ENCODE measurements at places on chromosomes 2 and 18.

DNA sequence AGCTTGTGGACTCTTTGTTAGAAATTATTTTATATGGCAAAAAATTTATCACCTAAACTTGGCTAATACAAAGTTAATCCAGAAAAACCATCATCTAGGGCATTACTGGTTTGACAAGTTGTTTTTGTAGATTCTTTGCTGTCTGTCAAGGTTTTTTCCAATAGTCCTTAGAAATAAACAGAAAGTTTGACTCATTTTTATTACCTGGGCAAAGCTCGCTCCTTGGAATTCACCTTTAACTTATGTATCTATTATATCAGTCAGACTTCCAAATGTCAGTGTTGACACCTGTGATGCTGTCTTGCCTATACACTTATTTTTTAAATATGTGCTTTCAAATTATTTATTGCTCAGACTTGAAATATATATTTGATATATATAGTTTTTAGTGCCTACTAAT lies 21.7 kb downstream of the LAMA3 start:
- no peak for DNase-seq

- no peak for DNase-seq
Observed at GRCh38 chr18:75074196-75075015, 134.5 kb downstream of the PTGR3 start.

GRCh38 chr2:97011977-97012569 lies 25.7 kb upstream of the FAM178B start:
- DNase-seq = no peak

- DNase-seq = no peak
Observed at GRCh38 chr18:22493940-22494339, 76.2 kb upstream of the CTAGE1 start.

DNA sequence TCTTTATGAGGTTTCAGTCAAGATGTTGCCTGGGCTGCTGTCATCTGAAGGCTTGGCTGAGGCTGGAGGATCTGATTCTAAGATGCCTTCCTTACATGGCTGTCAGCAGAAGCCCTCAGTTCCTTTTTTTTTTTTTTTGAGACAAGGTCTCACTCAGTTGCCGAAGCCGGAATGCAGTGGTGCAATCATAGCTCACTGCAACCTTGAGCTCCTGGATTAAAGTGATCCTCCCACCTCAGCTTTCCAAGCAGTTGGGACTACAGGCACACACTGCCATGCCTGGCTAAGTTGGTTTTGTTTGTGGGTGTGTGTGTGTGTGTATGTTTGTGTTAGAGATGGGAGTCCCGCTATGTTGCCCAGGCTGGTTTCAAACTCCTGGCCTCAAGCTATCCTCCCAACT lies 13.1 kb upstream of the SLC35F5 start:
- no peak for DNase-seq

GRCh38 chr18:34758378-34758948 lies 48.4 kb downstream of the DTNA start:
- DNase-seq = no peak

DNA sequence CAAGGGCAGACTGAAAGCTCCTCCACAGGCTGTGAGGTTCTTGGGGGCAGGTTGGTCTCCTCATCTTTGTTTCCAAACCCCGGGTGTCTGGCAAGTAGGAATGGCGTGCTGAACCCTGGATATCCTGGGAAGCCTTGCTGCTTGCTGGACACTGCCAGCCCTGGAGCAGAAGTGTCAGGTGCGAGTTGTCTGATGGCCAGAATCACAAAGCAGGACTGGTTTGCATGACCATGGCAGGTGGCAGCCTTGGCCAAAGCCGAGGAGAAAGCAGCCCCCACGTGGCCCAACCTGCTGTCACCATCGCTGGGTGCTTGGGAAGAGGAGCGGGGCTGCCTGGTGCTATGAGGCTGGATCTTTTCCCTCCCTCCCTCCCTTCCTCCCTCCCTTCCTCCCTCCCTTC lies 309.5 kb upstream of the HS6ST1 start:
- DNase-seq = no peak

- no peak for DNase-seq
Observed at GRCh38 chr2:181313845-181314244, 143.3 kb upstream of the ITGA4 start.

DNA sequence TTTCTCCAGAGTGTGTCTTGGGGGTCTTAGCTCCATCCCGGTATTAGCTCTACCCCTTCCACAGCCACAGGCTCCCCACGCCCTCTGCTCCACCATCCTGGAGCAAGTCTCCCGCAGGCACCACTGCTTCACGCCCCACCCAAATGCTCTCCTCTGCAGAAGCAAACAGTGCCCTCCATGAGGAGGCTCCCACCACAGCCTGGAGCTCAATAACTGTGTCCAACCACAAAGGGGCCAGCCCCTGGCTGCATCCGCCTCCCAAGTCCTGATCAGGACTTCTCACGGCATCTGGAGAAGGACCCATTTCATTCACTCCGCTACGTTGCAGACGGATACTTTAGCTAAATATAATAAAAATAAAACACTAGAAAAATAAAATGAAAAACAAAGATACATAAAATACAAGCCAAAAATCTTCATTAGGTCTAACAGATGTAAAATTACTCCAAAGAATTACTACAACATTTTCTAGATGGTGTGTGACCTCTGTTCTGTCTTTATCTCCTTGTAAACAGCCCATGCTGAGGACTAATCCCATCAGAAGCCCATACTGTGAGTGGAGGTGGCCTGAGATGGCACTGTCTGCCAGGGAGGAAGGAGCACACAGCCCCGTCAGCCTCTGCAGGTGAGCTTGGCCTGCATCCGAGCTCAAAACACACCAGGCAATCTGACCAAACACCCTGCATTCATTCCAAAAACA lies 210.8 kb upstream of the RAB6C start:
- no peak for DNase-seq

DNA sequence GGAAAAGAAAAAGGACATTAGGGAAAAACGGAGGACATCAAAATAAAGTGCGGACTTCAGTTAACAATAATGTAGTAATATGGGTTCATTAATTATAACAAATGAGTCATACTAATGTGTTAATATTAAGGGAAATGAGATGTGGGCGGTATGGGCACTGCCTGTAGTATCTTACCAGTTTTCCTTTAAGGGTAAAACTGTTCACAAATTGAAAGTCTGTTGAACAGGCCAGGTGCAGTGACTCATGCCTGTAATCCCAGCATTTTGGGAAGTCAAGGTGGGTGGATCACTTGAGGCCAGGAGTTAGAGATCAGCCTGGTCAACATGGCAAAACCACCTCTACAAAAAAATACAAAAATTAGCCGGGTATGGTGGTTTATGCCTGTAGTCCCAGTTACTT lies 56.8 kb upstream of the PMAIP1 start:
- DNase-seq = no peak

Data from stimulated activated CD4-positive, alpha-beta T cell treated with anti-CD3 and anti-CD28 coated beads, TNF-alpha, amount 100 ng/mL, for 24 hours (primary cell).